T-helper 17 cell (primary cell): ENCODE measurements at places on chromosomes 4 and X. TPM values are rescaled to one million over a fixed set of nuclear protein-coding genes. Genes with fewer than 3 reads are reported as not detected.
A peak's percentile ranks its signal among the peaks of the same experiment; 100 is the strongest.

DNA sequence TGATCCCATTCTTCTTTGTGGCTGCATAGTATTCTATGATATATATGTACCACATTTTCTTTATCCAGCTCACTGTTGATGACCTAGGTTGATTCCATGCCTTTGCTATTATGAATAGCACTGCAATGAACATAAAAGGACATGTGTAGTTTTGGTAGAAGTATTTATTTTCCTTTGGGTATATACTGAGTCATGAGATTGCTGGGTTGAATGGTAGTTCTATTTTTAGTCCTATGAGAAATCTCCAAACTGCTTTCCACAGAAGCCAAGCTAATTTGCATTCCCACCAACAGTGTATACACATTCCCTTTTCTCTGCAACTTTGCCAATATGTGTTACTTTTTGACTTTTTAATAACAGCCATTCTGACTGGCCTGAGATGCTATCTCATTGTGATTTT is 278.3 kb downstream of the PCDH18 start:
- H3K27ac ChIP-seq = no peak overlapping the region
- no peaks in the 10 kb centered on the region for H3K27me3 ChIP-seq
- DNase-seq = no peak
- no peak overlapping the region for H3K4me3 ChIP-seq
- H3K36me3 ChIP-seq = no peaks in the 10 kb centered on the region

GRCh38 chrX:49292400-49293362 is 10.8 kb upstream of the GAGE10 start:
- H3K27ac ChIP-seq = peak overlapping the region; percentile 92
- H3K27me3 ChIP-seq = no peaks in the 10 kb centered on the region
- H3K36me3 ChIP-seq = no peaks in the 10 kb centered on the region
- no peak for DNase-seq
- no peak overlapping the region for H3K4me3 ChIP-seq

Gene CHRDL1
- not detected for total RNA-seq

Gene PDCL2
- not detected for total RNA-seq

Gene SPACA5
- not detected for total RNA-seq

DNA sequence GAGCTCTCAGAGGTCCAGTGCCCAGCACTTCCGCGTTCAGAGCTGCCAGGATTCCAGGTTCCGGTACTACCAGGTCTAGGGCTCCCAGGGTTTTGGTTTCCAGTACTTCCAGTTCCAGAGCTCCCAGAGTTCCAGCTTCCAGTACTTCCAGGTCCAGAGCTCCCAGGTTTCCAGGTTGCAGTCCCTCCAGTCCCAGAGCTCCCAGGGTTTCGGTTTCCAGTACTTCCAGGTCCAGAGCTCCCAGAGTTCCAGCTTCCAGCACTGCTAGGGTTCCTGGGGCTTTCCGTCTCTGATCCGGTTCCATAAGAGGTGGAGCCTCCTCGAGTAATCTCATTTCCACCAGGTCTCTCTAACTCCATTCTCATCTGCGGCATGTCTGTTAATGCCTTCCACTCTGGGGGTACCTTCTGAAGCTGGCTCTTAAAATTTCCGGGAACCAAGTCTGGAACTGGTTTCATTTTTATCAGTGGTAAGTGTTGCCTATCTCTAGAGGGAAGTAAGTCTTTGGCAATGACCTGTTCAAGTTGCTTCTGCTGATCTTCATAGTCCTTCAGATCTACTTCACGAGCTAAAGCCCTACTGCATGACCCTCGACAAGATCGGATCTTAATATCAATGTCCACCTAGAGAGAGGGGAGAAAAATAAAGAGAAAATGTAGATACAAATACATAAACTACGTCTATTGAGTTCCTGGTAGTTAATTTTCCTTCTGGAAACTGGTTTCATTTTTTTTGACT is 4.1 kb downstream of the FGA start:
- no peak for DNase-seq
- peaks cover 42% of the 10 kb centered on the region for H3K27me3 ChIP-seq
- peaks cover 5% of the 10 kb centered on the region for H3K36me3 ChIP-seq
- no peak overlapping the region for H3K27ac ChIP-seq
- peaks cover 4% of the 10 kb centered on the region for H3K4me1 ChIP-seq
